ENCODE measurements at places on chromosomes 6 and 20.
A peak's percentile ranks its signal among the peaks of the same experiment; 100 is the strongest.

GRCh38 chr6:4660377-4661321 lies 115.6 kb upstream of the CDYL start:
- DNase-seq: no peak

- no peak for DNase-seq
Observed at GRCh38 chr6:53258774-53259155, 90.0 kb downstream of the ELOVL5 start.

DNA sequence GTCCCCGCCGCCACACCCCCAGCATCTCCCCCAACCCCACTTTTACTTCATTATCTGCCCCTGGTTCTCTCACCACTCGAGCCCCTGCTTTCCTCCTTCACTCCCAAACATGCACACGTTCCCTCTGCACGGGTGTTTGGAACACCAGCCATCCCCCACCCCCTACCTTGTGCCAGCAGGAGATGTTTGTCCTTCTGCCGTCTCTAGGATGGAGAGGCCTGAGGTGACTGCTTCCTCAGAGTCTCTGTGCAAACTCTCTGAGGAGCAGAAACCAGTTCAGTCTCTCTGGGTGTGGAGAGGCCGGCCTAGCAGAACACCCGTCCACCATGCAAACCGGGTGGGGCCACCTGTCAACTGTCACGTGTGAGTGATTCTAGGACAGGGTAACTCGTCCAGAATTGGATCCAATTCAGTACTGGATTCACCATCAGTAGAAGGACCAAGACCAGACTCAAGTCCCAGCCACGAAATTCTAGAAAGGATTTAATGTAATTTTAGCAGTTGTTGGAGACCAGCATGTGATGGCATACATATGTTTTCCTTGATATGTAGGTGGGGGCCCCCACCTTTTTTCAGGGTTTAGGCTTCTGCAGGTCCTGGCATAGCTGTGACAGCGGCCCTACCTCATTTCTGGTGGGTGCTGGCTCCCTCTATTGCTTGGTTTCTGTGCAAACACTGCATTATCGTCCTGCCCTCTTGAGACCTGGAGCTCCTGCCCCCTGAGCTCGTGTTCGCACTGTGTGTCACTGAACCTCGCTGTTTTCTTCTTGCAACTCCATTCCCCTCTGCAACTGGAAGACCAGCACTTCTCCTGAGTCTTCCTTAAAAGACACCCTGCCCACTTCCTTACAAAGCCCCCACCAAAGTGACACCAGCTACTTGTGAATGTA lies at the start of gene RAET1E:
Gene RAET1E, minus strand, starts transcription at position 259 of the 890 bp plus-strand sequence. CDS start 7,212 bp downstream, outside the sequence.
- no peak for DNase-seq

DNA sequence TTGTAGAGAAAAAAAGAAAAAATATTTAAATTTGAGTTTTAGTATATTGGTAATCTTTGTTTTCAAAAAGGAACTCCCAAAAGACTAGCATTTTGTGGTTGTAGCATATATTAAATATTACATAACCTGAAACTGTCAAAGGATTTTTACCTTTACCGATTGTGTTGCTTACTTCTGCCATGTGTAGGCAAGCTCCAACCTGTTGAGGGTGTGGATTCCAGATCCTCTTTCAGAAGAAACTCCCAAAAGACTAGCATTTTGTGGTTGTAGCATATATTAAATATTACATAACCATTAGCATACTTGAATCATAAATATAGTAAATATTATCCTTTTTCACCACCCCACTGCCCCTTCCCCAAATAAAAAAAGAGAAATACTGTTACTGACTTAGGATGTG lies 3.2 kb downstream of the DSE start:
- no peak for DNase-seq

DNA sequence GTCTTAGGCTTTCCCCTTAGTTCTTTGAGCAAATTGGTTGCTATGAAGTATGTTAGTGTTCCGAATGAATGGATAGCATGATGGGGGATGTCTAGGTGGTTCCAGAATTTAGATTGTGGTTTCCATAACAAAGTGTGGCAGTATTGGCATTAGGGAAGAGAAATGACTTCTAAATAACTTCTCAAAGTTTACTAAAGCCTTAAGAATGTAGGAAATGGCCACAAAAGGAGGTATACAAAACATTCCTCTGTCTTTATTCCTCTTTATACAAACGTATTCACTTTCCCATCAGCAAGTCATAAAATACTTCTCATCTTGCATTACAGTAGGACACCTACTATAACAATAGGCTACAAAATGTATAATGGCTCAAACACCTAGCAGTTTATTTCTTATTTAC lies 279.6 kb downstream of the ESR1 start:
- no peak for DNase-seq

DNA sequence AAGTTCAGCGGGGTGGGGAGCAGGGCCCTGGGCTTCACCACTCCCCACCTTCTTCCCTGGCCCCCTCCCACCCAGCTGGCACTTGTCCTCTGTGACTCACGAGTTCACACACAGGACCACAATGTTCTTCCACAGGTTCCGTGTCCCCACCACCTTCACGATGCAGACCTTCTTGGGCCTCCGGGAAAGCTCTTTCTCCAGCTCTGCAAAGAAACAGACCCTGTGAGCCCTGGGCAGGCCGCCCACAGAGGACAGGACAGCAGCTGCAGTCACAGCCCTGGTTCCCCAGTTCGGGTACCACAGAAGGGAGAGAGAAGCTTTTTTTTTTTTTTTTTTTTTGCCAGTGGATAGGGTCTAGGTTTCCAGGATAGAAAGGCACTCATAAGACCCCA lies 30.9 kb downstream of the PSMG4 start:
- DNase-seq: no peak

DNA sequence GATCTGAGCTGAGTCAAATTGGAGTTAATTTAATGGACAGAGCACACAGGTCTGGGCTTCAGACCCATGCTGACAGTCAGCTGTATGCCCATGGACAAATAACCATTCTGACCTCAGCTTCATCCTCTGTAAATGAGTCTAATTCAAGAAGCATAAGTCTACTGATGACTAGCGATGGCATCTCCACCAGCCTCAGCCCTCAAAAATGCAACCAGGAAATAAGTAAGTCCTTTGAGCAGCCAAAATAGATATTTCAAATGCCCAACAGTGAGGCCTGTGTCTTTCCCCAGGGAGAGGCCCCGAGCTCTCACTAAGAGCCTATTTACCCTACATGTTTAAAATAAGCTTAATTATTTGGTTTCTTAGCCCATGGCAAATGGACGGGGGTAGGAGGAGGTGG lies 114.2 kb upstream of the MTHFD1L start:
- DNase-seq: no peak

DNA sequence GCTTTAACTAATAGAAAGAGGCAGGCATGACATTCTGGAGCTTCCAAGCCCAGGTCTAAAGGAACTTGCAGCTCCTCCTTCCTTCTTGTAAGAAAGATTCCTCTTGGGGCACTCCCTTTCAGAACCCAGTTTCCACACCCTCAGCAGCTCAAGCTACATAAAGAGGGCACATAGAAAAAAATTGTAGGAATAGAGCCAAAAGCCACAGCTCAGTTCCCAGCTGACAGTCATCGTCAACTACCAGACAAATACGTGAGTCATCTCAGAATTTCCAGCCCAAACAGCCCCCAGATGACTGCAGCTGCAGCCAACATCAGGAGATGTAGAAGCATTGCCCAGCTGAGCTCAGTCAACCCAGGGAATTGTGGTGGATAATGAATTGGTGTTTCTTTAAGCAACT lies 349.8 kb upstream of the ARID1B start:
- no peak for DNase-seq

GRCh38 chr6:88599571-88599970 lies 363.8 kb downstream of the RNGTT start:
- DNase-seq: no peak

DNA sequence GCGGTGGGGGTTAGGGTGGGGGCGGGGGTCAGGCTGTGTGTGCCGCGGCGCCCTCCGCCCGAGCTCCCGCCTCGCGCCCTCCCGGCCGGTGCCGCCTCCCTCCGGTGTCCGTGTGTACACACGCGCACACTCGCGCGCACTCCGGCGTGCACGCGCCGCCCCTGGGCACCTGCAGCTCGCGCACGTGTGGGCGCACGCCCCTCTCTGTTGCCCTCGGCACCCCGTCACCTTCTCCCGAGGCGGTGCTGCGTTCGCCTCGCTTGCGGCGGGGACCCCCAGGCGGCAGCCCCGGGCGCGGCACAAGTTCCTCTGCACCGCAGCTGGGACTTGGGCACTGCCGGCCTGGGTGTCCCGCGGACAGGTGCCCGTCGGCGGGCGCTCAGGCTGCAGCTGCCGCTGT lies 525 bp downstream of the MACROD2 start:
- no peak for DNase-seq

DNA sequence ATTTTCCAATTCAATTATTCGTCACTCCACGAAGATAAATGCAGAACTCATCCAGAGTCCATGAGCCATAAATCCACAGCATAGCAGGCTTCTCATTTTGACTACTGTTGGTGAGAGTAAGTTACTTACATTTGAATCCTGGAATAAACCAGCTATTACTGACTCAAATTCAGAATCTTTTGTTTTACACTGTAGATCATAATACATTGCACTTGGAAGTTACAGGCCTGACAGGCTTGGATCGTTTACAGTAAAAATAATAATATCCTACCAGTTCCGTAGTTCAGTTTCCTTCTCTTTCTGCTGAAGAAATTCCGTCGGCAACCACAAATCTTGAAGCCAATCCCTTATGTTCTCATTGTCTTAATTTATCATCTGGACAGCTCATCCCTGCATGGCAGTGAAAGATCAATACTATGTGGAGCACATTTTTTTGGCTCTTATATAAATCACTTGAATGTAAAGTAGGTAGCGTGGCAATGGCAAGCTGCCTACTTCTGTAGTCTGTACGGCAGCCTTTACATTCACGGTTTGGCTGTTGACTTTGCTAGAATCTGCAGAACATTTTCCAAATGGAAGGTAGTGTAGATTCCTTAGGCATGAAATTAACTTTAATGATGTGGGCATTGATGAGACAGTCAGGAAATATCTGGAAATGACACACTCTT lies 142.9 kb downstream of the WDR27 start:
- DNase-seq: no peak

DNA sequence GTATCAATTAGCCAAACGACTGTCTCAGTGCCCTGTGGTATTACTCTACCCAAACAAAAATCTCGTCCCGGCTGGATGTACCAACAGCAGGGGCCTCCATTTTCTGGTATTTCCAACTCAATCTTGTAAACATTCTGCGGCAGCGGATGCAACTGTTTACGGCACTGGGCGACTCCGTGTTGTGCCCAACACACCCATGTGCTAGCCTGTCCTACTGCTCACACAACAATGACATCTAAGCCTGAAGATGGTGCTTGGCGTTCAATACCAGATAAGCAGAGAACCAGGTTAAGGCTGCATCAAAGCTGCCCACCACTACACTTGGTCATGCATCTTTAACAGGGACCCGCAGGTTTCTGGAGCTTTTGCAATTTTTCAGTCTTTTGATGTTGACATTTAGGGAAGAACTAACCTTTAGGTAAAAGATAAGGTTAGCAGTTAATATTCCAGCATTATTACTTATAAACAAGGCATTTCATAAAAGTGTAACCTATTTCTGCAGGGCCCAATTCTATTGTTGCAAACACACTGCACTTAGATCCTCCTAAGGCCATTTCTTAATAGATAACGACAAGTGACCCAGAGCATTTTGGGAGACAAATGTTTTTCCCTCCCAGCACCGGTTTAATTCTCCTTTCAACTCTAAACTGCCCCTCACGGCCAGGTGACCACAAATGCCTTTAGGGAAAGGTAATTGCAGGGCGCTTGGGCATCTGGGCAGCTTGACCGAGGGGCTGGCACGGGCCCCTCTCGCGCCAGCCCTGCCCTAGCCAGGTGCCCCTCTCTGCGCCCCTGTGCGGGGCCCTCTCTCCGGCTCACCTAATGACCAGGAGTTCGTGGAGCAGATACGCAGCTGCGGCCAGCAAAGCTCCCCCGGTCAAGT lies 945 bp downstream of the FAXC start:
- DNase-seq: no peak

GRCh38 chr20:40702504-40702903 lies 13.5 kb upstream of the MAFB start:
- DNase-seq: no peak

DNA sequence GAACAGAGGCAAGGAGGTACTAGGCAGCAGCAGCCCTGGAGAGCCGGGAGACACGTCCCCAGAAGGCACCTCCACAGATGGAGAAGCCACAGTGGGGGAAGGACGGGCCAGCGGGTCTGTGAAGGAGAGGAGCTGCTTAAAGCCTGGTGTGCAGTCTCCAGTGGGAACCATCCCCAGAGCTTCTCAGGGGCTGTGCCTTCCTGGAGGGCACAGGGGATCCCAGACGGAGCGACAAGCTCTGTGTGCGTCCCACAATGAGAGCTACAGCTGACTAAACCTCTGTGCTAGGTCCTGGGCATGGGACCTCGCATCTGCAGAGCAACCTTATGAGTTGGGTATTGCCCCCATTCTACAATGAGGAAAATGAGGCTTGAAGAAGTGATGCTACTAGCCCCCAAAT lies 50.7 kb downstream of the EZR start:
- no peak for DNase-seq

- DNase-seq: no peak
Observed at GRCh38 chr6:43630980-43631619, 2.0 kb upstream of the GTPBP2 start.

DNA sequence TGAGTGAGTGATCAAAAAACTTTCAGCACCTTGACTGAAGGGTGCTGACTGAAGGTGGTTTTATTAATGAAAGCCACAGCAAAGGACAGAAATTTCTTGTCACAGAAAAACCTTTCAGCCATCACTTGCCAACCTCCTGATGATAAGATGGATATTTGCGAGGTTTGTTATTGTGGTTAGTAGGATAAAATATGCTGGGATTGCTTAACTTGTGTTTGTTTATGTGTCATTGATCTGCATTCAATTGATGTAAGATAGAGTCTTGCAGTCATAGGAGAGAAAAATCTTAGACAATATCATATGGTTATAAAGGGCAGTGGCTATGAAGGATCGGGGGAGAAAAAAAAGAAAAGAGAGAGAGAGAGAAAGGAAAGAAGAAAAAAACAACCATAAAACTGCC lies 1.2 kb downstream of the TSBP1 start:
- no peak for DNase-seq

GRCh38 chr20:22762576-22763256 lies 178.3 kb upstream of the FOXA2 start:
- no peak for DNase-seq

GRCh38 chr6:145031962-145032361 lies 703.4 kb downstream of the EPM2A start:
- no peak for DNase-seq

- no peak for DNase-seq
Observed at GRCh38 chr20:62838128-62838891, 21.5 kb downstream of the COL9A3 start.

- DNase-seq: peak; percentile 35
Observed at GRCh38 chr6:43628393-43629103, 516 bp downstream of the GTPBP2 start.

DNA sequence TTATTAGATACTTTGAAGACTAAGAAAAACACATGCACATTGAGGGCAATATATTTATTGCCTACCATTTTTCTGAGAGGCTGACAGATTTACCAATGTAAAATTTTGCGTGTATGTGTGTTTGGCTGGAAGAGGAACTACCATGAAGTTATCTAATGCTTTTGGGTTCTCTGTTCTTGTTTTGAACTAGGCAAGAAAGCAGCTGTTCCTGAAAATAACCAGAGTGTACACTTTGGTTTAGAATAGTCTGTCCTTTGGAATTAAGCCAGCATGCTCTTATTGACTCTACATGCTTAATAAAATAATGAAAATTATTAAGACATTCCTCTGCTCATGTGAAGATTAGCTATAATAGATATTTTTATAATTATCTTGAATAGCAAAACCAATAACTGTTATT lies 129.2 kb downstream of the MYB start:
- no peak for DNase-seq
